Mesenteric fat pad (tissue), 1 donor: ENCODE measurements at places on chromosomes 3 and 15. TPM values are rescaled to one million over a fixed set of nuclear protein-coding genes. Genes with fewer than 3 reads are reported as not detected.

DNA sequence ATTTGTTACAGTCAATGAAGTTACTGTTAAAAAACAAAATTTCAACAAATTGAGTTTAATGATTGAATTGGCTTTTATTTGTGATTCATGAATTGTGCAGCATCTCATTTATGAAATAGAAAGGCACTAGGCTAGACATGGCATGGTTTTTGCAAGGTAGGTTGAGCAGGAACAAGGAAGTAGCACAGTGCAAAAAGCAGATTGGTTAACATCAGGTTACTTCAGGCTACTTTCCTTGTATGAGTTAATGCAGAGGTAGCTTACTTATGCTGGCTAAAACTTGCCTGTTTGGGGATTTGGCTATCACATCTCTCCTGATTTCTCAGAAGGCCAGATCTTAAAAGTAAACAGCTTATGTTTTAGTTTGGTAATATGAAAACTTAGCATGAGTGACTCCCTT is 23.0 kb upstream of the SV2B start:
- DNase-seq = no peak

The HYAL3 gene
- 1.4 TPM for total RNA-seq

The KNL1 gene
- 0.35 TPM for total RNA-seq

DNA sequence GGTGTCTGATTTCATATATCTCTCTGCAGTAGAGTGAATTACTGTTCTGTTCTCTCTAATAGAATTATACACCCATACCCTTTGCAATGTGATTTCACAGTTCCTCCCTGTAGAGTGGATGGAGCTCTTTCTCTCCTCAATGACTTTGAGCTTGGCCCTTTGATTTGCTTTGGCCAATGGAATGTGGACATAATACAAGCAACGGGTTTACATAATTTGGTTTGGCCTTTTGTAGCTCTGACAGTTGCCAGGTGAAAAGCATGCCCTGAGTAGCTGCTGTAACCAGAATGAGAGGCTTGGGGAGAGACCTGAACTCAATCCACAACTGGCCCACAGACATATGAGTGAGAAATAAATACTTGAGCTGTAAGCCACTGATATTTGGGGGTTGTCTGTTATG is 32.1 kb downstream of the ZDHHC23 start:
- no peak for DNase-seq

GRCh38 chr3:55343486-55344357 is 143.4 kb downstream of the WNT5A start:
- no peak for DNase-seq

GRCh38 chr15:39053480-39053879 is 488.9 kb upstream of the RASGRP1 start:
- no peak for DNase-seq

The CILP gene
- total RNA-seq = 27.3 TPM

- DNase-seq = no peak
Measured at GRCh38 chr3:186286114-186286513, 75.9 kb downstream of the DGKG start.

The FAM107A gene
- 39.2 TPM for total RNA-seq

The HRG gene
- total RNA-seq = not detected

GRCh38 chr3:57546616-57547015 is 2.5 kb upstream of the DNAH12 start:
- no peak for DNase-seq

DNA sequence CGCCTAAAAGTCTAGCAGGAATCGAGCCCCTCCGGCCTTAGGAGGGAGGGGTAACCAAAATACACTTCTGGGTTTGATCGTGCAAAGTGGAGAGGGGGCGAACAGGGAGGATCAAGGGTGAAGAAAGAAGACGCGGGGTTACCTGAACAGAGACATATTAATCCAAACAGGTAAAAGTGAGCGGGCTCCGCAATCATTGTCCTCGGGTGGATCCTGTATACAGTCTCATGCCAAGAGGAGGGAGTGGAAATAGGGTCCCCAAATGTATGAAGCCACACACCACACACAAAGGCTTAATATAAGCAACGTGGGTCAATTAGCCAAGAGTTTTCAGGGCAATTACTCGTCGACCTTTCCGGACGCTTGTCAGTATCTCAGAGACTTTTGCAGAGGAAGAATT is 749.5 kb downstream of the ROBO1 start:
- DNase-seq = no peak

DNA sequence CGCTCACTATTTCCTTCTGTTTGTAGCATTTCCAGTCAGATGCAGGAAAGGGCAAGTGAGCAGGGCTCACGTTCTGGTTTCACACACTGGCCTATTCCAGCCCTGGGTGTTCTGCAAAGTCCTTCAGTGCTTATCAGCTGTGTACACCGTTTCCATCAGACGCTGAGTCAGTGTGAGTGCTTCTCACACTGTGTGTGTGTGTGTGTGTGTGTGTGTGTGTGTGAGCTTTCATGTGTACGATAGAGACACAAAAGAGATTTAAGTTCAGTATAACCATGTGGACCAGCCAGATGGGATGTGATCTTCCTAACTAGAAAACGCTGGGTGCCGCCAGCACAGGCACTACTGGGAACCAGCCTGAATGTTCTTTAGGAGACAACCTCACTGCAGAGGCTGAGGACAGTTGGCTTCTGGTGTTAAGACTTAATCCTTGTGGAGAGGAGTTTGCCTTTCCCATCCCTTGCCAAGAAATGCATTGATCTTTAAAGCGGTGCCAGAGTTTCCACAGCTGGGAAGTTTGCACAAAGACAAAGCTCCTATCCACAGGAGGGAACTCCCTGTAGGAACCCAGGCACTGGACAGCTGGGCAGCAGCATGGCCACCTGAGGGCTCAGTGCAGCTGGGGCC is 3.9 kb upstream of the CHSY1 start:
- no peak for DNase-seq

- no peak for DNase-seq
Measured at GRCh38 chr15:83062768-83063180, 4.3 kb downstream of the BTBD1 start.

GRCh38 chr15:99630607-99631131 is 64.9 kb downstream of the MEF2A start:
- no peak for DNase-seq

The GDPGP1 gene
- 8.1 TPM for total RNA-seq

- DNase-seq = no peak
Measured at GRCh38 chr3:82093641-82094040, 332.2 kb upstream of the GBE1 start.

GRCh38 chr3:175433026-175433674 is 574.0 kb downstream of the NAALADL2 start:
- DNase-seq = no peak

DNA sequence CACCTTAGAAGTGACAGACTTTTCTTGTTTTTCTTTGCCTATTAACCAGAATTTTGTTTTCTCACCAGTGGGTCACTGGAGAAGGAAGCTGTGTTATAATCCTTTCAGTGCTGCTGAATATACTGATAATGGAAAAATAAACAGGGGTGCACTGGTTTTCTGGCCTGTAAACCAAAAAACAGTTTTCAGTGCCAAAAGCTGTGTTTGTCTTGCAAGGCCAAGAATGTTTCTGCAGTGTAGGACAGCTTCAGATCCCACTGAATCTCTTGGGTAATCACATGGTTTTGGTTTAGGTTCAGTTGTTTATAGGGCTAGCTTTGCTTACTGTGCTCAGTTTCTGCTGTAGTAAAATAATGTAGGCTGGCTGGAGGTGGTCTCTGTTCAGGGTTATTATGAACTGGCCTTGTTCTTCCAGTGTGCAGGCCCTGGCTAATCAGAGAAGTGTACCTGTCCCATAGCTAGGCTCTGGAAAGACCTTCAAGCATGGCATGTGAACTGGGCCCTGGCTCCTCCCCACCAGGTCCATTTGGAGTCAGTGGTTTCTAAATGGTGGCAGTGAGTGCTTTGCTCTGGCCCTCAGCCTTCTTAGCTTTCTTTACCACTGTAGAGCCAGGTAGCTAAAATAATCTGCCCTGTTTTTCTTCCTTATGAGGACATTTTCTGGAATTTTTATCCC is 18.7 kb downstream of the PDE8A start:
- DNase-seq = no peak

DNA sequence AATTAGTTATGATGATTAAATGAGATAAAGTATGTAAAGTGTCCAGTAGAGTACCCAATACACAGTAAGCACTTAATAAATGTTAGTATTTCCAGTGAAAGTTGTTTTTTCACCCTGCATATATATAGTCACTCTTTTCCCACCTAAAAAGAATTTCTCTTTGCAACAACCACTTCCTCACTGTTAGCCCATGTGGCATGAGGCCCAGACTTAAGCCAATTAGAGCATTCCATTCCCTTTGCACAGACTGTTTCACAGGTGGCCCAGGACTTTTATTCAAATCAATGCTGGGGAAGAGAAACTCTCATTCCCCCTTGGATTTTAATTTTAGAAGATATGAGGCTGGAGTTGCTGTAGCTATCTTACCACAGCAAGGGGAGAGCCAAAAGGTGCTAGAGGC is 3.7 kb downstream of the IFT80 start:
- no peak for DNase-seq

- DNase-seq = no peak
Measured at GRCh38 chr15:101266034-101266433, 11.3 kb downstream of the SELENOS start.

GRCh38 chr3:166123576-166123975 is 286.4 kb upstream of the BCHE start:
- DNase-seq = no peak
